ENCODE measurements at places on chromosomes 16 and 17.

DNA sequence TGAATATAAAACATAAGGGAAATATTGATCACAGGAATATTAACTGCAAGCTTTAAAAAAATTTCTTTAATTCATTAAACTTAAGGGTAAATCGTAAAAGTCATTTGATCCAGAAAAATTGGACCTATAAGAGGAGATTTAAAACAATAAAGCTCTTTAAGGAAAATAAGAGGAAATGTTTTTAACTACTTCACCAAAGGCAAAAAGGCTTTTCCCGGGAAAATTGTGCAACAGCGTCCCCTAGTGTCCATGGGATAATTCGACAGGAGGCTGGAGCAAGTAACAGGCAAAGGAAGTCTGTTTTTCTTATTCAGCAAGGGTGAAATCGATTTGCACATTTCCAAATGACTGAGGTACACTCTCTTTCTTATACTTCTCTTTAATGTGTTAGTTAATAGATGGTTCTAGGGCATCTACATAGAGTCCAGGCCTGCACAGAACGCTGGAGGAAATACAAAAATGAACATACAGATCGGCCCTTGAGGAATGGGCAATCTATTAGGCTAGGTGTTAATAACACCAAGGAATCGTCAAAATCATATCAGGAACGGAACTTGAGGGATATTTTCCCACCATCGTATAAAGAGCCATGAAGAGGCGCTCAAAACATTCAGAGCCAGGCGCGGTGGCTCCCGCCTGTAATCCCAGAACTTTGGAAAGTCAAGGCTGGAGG is 61.4 kb downstream of the ZNF18 start:
- DNase-seq = no peak

DNA sequence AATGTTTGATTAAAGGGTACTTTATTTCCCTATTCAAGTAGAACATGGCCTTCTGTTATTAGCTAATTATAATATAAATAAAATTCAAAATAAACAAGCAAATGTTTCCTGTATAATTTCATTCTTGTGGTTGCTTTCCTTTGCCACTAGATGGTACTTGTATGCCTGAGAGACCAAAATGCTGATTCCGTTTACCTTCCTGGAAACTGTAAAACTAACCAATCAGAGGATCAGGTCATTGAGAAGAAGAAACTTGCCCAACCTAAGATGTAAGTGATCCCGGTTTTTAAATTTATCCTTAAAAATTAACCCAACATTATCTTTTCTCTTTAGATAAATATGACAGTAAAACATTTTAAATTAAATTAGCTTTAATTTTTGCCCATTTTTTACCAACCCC is 8.1 kb upstream of the ABCA5 start:
- no peak for DNase-seq

GRCh38 chr16:84087466-84088151 is 29.1 kb downstream of the MBTPS1 start:
- no peak for DNase-seq

- DNase-seq = no peak
Measured at GRCh38 chr16:47392081-47392480, 68.8 kb downstream of the ITFG1 start.

DNA sequence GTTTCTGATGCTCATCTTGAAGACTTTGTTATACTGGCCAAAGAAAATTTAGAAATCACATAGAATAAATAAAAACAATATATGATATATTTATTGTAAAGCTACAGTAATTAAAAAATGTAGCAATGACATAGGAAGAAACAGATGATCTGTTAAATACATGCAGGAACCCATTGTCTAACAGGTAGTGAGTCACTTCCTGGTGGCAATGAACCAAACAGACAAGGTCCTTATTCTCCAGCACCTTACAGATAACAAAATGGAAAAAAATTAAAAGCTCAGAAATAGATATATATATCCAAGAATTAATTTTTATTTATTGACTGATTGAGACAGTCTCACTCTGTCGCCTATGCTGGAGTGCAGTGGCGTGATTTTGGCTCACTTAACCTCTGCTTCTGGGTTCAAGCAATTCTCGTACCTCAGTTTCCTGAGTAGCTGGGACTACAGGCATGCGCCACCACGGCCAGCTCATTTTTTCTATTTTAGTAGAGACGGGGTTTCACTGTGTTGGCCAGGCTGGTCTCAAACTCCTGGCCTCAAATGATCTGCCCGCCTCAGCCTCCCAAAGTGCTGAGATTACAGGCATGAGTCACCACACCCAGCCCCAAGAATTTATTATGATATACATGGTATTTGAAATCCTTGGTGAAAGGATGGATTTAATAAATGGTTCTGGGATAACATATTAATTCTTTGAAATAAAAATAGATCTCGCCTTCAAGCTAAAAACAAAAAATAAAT is 7.5 kb downstream of the NETO2 start:
- DNase-seq = no peak

DNA sequence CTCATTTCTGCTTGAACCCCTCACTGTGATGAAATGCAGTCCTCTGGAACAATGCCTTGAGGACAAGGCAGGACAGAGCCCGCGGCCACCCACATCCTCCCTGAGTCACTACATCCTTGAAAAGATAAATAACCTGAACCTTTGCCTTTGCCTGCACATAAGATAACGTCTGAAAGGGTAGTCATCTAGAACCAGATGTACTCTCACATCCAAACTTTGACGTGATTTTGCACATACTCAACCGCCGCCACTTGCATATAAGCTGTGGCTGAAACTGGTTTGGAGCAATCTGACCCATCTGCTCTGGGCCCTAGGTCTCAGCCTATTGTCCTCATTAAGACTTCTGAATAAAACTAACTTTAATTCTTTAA is 252.1 kb downstream of the PHKB start:
- no peak for DNase-seq

DNA sequence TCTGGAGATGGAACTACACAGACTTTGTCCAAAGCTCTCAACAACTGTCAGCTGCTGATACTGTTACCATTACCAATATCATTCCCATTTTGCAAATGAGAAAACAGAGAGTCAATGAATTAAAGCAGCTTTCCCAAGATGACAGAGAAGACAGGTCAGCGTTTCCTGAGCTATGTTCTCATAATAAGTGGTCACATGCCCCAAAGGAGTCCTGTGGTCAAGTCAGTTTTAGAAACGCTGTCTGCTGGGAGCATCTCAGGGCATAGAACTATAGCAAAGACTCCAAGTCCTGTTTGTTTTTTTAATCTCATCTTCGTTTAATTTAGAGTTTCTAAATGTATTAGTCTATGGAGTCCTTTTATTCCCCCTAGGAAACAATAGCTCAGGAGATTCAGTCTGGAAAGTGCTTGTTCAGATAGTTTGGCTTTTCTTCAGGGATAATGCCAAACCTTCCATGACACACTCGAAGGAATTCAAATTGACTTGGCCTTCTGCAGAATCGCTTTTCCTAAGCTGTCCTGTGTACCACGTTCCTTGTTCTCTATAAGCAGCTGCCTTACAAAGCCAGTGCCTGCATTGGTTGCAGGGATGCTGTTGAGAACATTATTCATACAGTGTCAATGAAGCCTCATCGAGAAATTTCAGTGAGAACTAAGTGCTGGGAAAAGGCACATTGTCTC is 12.1 kb downstream of the CCDC42 start:
- no peak for DNase-seq

- no peak for DNase-seq
Measured at GRCh38 chr17:77356109-77356689, 215.4 kb downstream of the SEC14L1 start.

- no peak for DNase-seq
Measured at GRCh38 chr16:17850581-17851250, 380.0 kb upstream of the XYLT1 start.

DNA sequence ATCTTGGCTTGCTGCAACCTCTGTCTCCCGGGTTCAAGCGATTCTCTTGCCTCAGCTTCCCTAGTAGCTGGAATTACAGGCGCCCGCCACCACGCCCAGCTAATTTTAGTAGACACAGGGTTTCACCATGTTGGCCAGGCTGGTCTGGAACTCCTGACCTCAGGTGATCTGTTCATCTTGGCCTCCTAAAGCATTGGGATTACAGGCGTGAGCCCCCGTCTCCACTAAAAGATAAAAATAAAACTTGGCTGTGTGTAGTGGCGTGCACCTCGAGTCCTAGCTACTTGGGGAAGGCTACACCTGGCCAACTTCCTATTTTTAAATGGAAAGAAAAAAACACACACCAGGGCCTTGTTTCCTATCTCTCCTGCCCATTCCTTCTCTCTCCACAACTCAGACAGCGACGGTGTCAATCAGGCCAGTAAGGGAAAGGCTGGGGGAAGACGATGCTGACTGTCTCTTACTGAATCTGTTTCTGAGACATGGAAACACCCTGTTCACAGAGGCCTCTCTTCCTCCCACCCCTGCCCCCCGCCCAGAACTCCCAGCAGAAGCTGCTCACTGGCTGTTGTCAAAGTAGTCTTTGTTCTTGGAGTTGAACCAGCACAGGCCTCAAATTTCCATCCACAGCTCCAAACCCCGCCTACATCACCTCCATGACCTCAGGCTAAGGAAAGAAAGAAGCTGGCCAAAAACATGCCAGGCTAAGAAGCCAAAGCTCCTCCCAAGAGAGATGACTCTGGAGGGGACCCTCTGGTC is 96.6 kb downstream of the NXN start:
- DNase-seq = no peak

DNA sequence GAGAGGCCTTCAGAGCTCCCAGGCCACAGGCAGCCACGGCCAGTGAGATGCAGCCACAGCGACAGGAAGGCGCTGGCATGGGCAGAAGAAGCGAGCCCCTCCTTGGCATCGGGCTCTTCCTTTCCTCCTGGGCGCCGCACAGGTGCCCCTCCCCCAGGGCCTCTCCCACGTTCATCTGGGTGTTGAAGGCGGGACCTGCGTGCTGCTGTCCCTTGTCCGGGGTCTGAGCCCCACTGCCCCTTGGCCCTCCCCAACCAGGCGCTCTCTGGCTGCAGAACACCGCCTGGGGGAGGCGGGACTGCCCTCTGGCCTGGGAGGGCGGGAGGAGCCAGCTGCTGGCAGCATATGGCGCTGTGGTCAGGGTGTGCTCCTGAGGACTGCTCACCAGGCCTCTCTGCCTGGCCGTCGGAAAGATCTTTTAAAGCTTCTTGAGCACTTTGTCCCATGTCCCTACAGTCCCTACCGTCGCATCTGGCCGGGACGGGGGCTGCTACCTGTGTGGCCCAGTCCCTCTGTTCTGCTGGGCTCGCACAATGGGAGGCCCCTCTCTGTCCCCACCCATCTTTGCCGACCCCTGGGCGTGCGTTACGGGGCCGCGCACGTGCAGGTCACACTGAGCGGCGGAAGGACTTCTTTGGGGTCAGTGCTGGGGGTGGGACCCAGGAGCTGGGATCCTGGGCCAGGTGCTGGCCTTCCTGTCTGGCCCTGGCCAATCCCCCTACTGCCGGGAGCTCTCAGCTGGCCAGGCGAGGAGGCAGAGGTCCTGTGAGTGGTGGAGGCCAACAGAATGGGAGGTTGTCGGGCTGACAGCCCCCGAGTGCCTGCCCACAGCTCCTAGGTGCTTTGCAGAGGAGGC is 1.7 kb downstream of the SLC25A10 start:
- DNase-seq = no peak

DNA sequence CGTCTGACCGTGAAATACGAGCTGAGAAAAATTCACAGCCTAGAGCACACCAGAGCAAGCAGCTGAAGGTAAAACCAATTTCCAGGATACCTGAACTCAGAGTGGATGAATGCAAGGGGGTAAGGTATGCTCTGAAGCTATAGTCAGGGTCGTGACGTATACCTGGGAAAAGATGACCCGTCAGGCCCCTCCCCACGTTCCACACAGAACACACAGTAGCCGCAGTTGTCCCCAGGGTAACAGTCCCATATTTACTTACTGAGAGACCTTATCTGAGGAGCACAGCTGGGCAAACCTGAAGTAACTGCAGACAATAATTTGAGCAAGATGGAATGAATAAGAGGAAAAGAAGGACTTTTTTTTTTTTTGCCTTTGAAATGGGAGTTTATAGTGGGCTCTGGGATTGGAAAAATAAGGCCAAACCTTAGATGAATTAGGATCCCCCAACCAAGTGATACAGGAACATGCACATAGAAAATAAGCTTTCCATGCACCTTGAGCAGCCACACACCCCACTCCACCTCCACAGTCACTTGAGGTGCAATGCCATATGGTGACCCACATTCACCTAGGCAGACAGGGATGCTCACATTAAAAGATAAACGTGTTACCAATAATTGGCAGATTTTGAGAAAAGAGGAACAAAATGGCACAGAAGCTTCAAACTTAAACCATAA is 38.0 kb downstream of the ABCA6 start:
- DNase-seq = no peak

GRCh38 chr17:33266611-33267010 is 26.5 kb downstream of the ASIC2 start:
- DNase-seq = no peak

GRCh38 chr16:68790130-68790761 is 53.1 kb upstream of the TANGO6 start:
- no peak for DNase-seq

DNA sequence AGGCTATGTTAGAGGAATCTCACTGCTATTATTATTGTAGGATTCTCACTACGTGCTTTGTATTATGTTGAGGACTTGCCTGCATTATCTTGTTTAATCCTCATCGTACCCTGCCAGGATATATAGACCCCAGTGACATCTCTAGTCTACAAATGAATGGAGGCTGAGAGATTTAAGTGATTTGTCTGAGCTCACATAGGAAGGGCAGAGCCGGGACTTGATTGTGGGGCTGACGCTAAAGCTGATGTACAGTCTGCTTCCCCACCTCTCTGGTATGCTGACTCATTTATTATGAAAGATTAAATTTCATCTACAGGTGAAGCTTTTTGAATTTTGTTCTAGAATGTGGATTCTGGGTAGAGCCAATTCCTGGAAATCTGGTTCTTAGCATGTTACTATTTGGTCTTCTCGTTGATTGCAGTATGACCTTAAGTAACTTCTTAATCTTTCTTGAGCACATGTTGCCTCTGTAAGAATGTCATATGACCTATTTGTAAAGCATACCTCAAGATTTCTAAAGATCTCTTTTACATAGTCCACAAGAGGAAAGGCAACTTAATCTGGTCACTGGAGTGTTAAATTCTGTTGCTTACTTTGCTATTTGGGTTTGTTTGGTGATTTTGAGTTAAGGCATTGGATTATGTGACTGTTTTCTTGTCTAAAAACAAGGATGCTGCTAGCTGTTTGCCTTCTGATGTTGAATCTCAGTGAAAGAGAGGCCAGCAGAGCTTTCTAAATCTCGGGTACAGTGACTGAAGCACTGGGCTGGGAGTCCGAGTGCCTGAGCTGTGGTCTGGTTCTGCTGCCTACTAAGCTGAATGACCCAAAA is 12.4 kb downstream of the METTL9 start:
- no peak for DNase-seq

GRCh38 chr16:78390092-78390491 is 290.6 kb downstream of the WWOX start:
- DNase-seq = no peak

DNA sequence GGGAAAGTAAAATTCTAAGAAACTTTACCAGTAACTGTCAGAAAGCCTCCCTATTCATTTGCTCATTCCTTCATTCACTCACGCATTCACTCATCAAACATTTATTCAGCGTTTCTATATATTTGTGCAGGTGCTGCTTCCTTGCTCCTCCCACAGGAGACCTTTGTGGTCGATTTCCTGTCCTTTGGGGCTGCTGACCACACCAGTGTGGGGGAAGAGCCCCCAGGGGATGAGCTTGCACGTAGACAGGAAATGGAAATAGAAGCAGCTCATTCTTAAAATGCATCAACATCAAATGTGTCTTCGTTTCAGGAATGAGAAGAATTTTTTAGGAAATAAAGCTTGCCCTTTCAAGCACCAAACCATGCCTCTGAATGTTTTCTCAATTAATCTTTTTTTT is 9.6 kb downstream of the PIK3R6 start:
- no peak for DNase-seq

GRCh38 chr17:1617620-1618174 is 10.9 kb downstream of the SLC43A2 start:
- DNase-seq = no peak

GRCh38 chr16:3122926-3123570 is 10.7 kb downstream of the ZNF205 start:
- DNase-seq = no peak

Data from stimulated activated CD4-positive, alpha-beta T cell treated with anti-CD3 and anti-CD28 coated beads, TNF-alpha, amount 100 ng/mL, for 4 hours (primary cell).